ENCODE measurements at places on chromosomes 3 and 15.

- DNase-seq = no peak
Measured at GRCh38 chr15:80923668-80924067, 66.0 kb downstream of the MESD start.

DNA sequence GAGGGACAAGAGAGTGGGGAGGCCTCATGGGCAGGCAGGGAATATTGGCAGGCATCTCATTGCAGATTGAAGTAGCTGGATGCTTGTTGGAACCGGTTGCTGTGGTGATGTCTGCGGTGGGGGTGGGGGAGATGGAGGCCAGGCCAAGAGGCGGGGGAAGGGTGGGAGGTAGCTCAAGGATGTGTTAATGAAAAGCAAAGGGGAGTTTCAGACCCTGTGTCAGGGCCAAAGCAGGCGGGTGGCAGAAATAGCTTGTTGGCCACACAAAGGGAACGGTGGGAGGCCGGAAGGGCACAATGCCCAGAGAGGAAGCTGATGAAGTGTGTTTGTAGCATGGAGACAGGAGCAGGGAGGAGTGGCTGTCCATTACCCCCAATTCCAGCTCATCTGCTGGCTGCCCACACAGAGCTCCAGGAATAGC is 28.0 kb downstream of the CCDC33 start:
- DNase-seq = no peak

DNA sequence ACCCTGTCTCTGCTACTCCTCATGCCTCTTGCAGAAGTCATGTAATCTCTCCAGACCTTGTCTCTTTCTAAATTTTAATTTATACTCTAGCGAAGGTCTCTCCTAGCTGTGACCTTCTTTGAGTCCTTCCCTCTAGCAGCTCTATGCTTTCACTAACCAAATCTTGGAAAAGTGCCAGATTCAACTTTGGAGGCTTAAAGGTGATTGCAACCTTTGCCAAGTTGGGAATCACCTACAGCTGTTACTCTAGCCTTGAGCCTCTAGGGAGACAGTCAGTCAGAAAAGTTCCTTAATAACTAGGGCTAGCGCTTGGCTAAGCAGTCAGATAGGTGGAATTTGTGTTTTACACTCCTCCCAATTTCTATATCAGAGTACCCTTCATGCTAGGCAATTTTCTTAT is 46.1 kb upstream of the ABI3BP start:
- DNase-seq = no peak

DNA sequence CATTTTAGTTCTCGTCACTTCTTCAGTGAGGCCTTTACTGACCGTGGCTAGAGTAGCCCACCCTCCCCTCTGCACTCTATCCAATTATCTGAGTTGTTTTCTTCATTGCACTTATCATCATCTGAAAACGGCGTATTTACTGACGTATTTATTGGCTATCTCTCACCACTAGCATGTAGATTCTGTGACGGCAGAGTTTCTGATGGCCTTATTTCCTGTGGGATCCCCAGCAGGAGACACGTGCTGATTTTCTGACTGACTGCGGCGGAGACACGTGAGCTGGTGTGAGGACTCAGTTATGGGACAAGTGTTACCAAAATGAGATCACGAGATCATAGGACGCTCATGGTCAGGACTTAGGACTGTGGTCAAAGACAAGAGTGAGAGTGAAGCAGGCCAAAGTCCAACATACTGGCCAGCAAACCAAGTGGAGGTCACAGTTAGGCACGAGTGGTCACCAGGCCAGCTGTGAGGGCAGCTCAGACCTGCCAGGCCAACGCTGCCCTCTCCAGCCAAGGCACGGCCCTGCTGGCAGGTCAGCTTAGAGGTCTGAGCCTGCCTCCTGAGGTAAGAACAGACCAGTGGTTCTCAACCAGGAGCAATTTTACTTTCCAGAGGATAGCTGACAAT is 50.6 kb upstream of the BNIP2 start:
- DNase-seq = no peak
